ENCODE measurements at places on chromosomes 12 and 14.

DNA sequence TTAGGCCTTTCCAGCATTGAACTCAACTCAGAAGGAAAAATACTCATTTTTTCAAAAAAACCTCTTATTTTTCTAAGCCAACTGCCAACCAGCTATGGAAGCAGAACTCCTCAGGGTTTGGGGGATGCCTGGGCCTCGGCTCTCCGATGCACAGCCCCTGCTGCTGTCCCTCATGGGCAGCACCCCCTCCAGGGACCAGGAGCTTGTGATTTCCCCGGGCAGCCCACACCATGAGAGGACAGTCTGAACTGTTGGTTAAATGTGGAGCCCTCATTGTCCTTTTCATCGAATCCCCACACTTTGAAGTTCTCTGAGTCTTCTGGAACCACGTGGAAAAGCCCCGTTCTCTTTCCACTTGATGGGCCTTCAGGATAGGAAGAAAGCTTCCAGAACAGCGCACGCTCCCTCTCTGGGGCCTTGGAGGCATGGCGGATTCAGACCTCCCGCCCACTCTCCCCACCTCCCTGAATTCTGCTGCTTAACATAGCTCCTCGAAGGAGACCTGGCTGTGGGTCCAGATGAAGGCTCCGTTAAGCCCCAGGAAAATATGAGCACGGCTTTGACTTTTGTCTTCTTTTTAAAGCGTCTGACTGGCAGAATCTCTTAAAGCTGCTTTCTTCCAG lies 156.6 kb downstream of the CALM1 start:
- no peak for DNase-seq

DNA sequence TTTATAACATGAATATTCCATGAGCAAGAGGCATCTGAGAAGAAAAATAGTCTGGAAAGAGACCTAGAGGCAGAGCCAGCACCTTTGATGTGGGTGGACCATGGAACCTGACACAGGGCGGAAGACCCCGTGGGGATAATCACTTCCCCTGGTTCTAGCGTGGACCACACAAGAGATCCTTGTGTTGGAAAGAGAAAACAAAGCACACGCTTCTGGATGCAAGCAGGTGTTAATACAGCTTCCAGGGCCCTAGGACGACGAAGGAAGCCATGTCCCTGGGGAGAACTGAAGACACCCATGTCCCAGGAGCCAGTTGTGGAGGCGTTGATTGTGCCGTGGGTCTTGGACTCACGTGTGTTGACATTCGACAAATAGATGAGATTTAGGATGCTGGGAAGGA lies 102.9 kb downstream of the ADGRD1 start:
- DNase-seq, result no peak

- DNase-seq, result no peak
Observed at GRCh38 chr12:40253936-40254335, 29.1 kb downstream of the LRRK2 start.

GRCh38 chr12:59260202-59260601 lies 335.6 kb upstream of the SLC16A7 start:
- DNase-seq, result no peak

GRCh38 chr12:3797531-3798048 lies 44.7 kb upstream of the CRACR2A start:
- no peak for DNase-seq
